ENCODE measurements at places on chromosomes 1 and 21. TPM values are rescaled to one million over a fixed set of nuclear protein-coding genes. Genes with fewer than 3 reads are reported as not detected.
A peak's percentile ranks its signal among the peaks of the same experiment; 100 is the strongest.

DNA sequence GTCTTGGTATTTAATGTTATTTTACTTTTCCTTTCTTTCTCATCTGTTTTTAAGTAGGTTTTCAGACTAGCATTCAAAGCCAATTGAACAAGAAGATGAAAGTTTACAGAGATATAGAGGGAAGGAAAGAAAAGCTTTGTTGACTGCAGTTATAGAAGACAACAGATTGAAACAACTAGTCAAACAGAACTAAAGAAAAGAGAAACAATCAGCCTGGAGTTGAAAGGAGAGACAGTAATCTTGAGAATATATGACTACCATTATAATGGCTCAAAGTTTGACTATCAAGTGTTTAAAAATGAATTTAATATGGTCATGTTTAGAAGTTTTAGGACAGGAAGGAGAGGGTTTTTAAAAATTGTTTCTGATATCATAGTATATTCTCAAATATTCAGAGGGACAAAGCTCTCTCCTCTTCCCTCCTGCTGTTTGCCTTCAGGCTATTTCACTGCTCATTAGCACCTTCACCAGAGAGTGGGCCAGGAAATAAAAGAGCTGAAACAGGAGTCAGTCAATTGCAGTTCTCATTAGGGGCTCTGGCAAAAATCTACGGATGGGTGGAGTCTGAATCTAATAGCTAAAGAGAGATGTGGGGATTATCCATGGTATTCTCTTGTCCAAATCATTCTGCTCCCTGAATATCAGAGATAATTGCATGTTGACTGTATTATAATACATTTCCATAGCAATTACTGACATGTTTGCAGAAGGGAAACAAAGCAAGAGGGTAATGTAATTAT, 577.8 kb downstream of the BRINP3 start:
- no peaks in the 10 kb centered on the region for H3K36me3 ChIP-seq
- no peaks in the 10 kb centered on the region for H3K4me1 ChIP-seq
- DNase-seq: no peak
- no peaks in the 10 kb centered on the region for H3K27me3 ChIP-seq

RIMKLA gene
- total RNA-seq: 0.14 TPM

GRCh38 chr1:191575746-191576145, 582.5 kb upstream of the RGS18 start:
- no peaks in the 10 kb centered on the region for H3K4me1 ChIP-seq
- no peak overlapping the region for H3K4me3 ChIP-seq
- no peaks in the 10 kb centered on the region for H3K27me3 ChIP-seq

KCNQ4 gene
- total RNA-seq: 5.7 TPM

- H3K4me3 ChIP-seq: no peak overlapping the region
- no peak for DNase-seq
- H3K27me3 ChIP-seq: no peaks in the 10 kb centered on the region
- no peaks in the 10 kb centered on the region for H3K36me3 ChIP-seq
- H3K4me1 ChIP-seq: no peaks in the 10 kb centered on the region
- H3K27ac ChIP-seq: no peak overlapping the region
Measured at GRCh38 chr1:215661033-215661432, 93.9 kb downstream of the KCTD3 start.

- no peaks in the 10 kb centered on the region for H3K27me3 ChIP-seq
- H3K36me3 ChIP-seq: no peaks in the 10 kb centered on the region
- H3K27ac ChIP-seq: no peak overlapping the region
Measured at GRCh38 chr1:185526344-185527307, 207.6 kb upstream of the HMCN1 start.

DNA sequence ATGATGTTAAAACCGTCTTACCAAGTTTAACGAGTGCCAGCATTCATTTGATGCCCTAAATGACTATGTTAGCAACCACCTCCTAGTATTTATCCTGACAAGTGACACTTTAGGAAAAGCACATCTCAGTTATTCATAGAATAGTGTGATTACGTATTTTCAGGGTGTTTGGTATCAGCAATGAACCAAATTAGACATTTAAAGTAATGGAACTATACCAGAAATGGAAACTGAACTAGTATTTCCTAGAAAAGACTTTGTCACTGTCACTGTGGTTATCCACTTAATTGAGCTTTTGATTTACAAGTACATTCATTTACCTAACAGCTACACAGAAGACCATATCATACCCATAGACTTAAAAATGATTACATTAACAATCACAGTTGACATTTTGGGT, 3.6 kb upstream of the IL12RB2 start:
- H3K4me1 ChIP-seq: no peaks in the 10 kb centered on the region
- no peak overlapping the region for H3K4me3 ChIP-seq
- H3K27ac ChIP-seq: no peak overlapping the region

PRR9 gene
- not detected for total RNA-seq

MACF1 gene
- 650 TPM for total RNA-seq

DNA sequence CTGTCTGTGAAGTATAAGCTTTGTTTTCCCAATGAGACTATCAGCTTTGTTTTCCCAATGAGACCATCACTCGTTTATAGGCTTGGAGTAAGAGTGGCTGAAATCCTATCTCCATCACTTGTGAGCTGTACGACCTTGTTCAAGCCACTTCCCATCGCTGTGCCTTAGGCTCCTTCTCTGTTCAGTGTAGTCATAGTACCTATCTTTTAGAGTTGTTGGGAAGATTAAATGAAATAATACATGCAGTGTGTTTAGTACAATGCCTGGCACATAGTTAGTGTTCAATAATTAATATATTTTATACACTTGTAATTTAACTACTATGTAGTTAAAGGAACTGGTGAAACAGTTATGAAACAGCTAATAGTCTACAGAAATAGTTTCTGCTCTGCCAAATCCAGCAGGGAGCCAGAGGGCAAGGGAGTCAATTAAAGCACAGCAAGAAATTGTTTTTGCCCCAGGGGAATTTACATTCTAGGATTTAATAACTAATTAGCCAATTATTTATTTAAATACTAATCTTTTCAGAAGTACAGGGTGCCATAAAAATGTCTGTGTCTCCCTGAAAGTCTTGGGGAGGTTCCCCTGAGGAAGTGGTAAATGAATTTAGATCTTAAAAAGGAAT, 139.3 kb upstream of the HMCN1 start:
- H3K36me3 ChIP-seq: no peaks in the 10 kb centered on the region
- no peak overlapping the region for H3K4me3 ChIP-seq
- peaks cover 5% of the 10 kb centered on the region for H3K4me1 ChIP-seq

GRCh38 chr1:22953740-22954141, 18.9 kb downstream of the LACTBL1 start:
- H3K36me3 ChIP-seq: no peaks in the 10 kb centered on the region
- H3K27ac ChIP-seq: no peak overlapping the region
- H3K4me1 ChIP-seq: no peaks in the 10 kb centered on the region
- DNase-seq: no peak
- no peak overlapping the region for H3K4me3 ChIP-seq

GRCh38 chr1:203035111-203036000, 9.1 kb downstream of the PPFIA4 start:
- H3K36me3 ChIP-seq: no peaks in the 10 kb centered on the region
- no peaks in the 10 kb centered on the region for H3K27me3 ChIP-seq
- H3K4me1 ChIP-seq: peaks cover 33% of the 10 kb centered on the region
- no peak for DNase-seq
- H3K27ac ChIP-seq: no peak overlapping the region
- no peak overlapping the region for H3K4me3 ChIP-seq

ITGB2 gene
- 161 TPM for total RNA-seq

DNA sequence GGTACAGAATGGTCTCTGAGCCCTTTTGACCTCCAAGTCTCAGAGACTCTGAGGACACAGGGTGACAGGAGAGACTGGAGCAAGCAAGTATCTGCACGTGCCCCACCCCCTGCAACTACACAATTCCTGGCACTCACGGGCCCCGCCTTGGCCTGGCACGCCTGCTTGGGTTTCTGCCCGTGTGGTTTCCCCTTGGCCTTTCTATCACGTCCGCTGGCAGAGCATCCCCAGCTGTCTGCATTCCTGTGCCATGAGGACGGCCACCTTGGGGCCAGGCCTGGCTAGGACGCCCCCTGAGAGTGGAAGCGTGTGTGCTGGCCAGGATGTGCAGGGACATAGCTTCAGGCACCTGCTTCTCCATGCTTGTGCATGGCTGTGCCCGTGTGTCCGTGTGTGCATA, 14.3 kb upstream of the EDN2 start:
- H3K27ac ChIP-seq: peak overlapping the region; percentile 84
- peak; percentile 48 for DNase-seq
- peaks cover 80% of the 10 kb centered on the region for H3K4me1 ChIP-seq
- H3K27me3 ChIP-seq: no peaks in the 10 kb centered on the region

DNA sequence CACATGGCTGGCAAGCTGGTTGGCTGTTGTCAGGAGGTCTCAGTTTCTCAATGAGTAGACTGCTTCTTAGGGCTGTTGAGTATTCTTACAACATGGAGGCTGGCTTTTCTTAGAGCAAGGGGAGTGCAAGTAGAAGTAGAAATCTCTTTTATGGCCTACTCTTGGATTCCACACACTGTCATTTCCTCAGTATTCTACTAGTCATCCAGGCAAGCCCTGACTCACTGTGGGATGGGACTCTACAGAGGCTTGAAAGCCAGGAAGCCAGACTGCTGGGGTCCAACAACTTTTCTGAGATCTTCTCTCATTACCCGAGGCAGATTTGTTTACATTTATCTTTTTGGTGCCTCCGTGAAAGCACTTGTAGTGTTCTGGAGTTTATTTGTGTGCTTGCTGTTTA, 196.2 kb upstream of the APP start:
- H3K4me1 ChIP-seq: no peaks in the 10 kb centered on the region
- no peaks in the 10 kb centered on the region for H3K27me3 ChIP-seq
- no peaks in the 10 kb centered on the region for H3K36me3 ChIP-seq
- H3K27ac ChIP-seq: no peak overlapping the region

- no peaks in the 10 kb centered on the region for H3K36me3 ChIP-seq
- no peaks in the 10 kb centered on the region for H3K27me3 ChIP-seq
- DNase-seq: no peak
- no peak overlapping the region for H3K27ac ChIP-seq
- no peak overlapping the region for H3K4me3 ChIP-seq
- no peaks in the 10 kb centered on the region for H3K4me1 ChIP-seq
Measured at GRCh38 chr1:110161849-110162248, 11.6 kb downstream of the SLC6A17 start.

GRCh38 chr1:112061056-112061455, 71.6 kb upstream of the KCND3 start:
- H3K4me1 ChIP-seq: no peaks in the 10 kb centered on the region
- no peak overlapping the region for H3K27ac ChIP-seq
- H3K36me3 ChIP-seq: no peaks in the 10 kb centered on the region
- H3K4me3 ChIP-seq: no peak overlapping the region

DNA sequence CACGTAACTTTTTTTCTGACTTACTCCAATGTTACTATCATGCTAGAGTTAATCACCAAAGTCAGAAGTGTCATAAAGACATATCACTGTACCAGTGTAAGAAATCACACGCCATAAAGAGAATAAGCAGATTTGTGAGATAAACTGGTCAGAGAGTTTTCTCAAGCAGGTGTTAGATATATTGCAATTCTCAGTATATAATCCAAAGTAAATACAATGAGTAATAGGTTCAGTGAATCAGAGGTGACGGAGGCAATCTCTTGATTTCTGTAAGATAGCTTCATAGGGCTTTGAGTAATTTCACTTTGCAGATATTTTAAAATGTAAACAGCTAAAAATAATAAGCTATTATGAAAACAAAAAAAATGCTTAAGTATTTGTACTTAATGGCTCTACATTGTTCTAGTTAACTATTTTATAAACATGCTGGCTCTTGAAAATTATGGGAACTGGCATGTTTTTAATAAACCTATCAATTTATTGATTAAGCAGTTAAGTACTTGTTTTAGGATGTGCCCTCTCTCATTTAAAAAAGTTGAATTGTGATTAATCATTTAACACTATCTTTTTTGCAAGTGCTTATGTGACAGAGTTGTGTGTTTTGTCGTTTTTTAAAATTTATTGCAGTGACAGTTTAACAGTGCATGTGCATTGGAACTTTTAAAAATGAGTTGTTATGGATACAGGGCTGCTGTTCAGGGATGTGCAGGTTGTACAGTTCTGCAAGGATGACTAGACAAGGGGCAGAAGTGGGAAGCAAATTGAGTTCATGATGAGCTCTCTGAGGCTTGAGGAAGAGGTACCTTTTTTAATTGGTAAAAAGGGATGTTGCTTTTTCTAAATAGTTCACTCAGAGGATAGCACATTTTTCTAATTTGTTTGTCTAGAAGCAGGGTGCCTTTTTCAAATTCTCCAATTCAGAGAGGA, 119.1 kb downstream of the USP25 start:
- no peaks in the 10 kb centered on the region for H3K27me3 ChIP-seq
- H3K27ac ChIP-seq: no peak overlapping the region
- DNase-seq: no peak
- no peak overlapping the region for H3K4me3 ChIP-seq

RNF186 gene
- not detected for total RNA-seq

BRDT gene
- not detected for total RNA-seq

AGL gene
- total RNA-seq: 21.3 TPM

SPATA17 gene
- 9.3 TPM for total RNA-seq

GRCh38 chr1:199522338-199522737, 505.2 kb upstream of the NR5A2 start:
- H3K4me1 ChIP-seq: no peaks in the 10 kb centered on the region
- H3K4me3 ChIP-seq: no peak overlapping the region
- no peak for DNase-seq
- H3K27ac ChIP-seq: no peak overlapping the region
- no peaks in the 10 kb centered on the region for H3K36me3 ChIP-seq
- no peaks in the 10 kb centered on the region for H3K27me3 ChIP-seq

DNA sequence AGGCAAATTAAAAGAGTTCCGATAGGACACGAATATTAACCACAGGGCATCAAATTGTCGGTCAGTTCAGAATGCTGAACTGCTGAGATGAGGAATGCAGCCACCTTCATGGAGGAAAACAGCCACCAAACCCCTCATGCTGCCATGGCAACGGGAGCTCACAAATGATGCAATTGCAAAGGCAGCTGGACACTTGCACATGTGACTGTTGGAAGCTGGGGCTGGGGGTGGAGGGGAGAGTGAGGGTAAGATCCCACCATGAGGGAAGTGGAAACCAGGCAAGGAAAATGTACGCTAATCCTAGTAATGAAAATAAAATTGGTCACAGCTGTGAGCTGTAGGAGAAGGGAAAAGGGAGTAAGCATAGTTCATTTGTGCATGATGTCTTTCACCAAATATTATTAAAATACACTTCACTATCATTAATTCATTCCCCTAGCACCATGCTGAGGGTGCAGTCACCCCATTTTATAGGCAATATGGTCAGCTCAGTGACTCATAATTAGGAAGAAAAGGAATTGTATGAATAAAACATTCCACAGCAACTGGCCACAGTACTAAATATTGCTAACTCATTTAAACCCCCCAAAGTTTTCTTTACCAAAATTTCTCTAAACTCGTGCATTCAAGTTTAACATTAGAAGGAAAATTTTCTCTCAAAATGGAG, 15.3 kb downstream of the BECN2 start:
- no peak overlapping the region for H3K4me3 ChIP-seq
- no peak for DNase-seq
- no peaks in the 10 kb centered on the region for H3K27me3 ChIP-seq
- no peak overlapping the region for H3K27ac ChIP-seq

GRCh38 chr1:11927866-11928592, 1.8 kb upstream of the KIAA2013 start:
- no peak for DNase-seq
- H3K27me3 ChIP-seq: no peaks in the 10 kb centered on the region
- no peak overlapping the region for H3K4me3 ChIP-seq
- H3K36me3 ChIP-seq: peaks cover 5% of the 10 kb centered on the region

GRCh38 chr1:233055879-233056641, 105.6 kb downstream of the NTPCR start:
- no peak for DNase-seq
- no peaks in the 10 kb centered on the region for H3K36me3 ChIP-seq

ALG14 gene
- total RNA-seq: 1.6 TPM

All from thoracic aorta (tissue), 2 donors.